ENCODE measurements at places on chromosomes 3 and 15. TPM values are rescaled to one million over a fixed set of nuclear protein-coding genes. Genes with fewer than 3 reads are reported as not detected.
A peak's percentile ranks its signal among the peaks of the same experiment; 100 is the strongest.

GRCh38 chr3:88744896-88745295 lies 362.5 kb upstream of the EPHA3 start:
- DNase-seq, result no peak

DNA sequence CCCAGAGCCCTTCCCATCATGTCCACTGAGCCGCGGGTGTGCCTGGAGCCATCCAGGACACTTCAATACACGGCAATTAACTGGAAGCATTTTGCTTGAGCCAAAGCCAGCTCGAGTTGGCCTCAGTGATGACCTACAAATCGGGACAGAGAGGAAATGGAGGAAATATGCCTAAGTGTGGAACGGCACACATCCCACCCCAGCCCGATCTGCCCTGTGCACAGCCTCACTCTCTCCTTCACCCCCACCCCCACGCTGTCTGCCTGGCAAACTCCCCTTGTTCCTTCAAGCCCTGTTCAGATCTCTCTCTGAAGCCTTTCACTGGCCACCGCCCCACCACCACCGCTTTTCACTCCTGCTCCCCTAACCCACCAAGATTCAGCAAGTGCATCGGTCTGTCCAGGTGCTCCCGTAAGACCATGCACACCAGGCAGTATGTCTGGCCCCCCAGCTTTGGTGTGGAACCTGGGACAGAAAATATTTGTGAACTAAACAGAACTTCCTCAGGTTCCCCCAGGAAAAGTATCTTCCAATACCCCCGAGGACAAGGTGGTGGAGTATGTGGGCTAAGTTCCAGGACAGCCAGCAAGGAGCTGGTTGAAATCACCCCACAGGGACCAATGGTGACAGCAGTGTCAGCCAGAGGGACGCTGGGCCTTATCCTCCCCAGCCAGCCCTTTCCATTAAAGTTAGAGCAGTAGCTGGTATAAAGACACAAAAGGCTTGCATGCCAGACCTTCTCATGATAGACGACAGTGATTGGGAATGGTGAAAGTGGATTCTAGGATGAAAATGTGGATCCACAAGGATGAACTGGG lies 83.7 kb downstream of the VGLL4 start:
- no peak for DNase-seq

GRCh38 chr3:54951405-54951804 lies 23.5 kb upstream of the LRTM1 start:
- DNase-seq, result peak; percentile 83

- peak; percentile 11 for DNase-seq
Measured at GRCh38 chr15:59532770-59533379, 78.7 kb upstream of the GCNT3 start.

GRCh38 chr15:94174399-94174802 lies 57.0 kb upstream of the MCTP2 start:
- DNase-seq, result peak; percentile 50

DNA sequence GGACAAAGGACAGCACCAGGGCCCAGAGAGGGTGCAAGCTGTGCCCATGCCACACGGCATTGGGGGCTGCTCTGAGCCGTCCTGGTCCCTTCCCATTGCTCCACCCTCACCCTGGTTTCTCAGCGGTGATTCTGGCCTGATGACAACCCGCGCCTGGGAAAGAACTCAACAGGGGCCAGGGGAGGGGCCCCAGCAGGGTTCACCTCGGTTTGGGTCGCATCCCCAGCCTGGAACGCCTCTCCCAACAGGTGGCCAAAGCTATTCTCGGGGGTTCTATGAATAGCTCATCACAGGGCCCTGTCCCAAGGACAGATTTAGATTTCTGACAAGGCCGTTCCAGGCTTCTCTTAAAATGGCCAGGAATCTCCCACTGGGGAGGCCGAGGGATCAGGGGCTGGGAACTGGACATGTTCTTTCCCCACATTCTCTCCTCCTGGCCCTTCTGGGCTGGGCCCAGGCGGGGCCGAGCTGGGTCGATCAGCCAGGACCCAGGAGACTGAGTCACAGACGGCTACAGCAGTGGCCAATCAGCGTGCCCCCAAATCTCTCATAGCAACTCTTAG lies 17.9 kb downstream of the GRIP2 start:
- DNase-seq, result no peak

GRCh38 chr3:139269984-139270383 lies 73.8 kb upstream of the MRPS22 start:
- no peak for DNase-seq

- no peak for DNase-seq
Measured at GRCh38 chr3:33886015-33886414, 87.6 kb downstream of the PDCD6IP start.

- no peak for DNase-seq
Measured at GRCh38 chr3:195453236-195453635, 10.4 kb upstream of the ACAP2 start.

DNA sequence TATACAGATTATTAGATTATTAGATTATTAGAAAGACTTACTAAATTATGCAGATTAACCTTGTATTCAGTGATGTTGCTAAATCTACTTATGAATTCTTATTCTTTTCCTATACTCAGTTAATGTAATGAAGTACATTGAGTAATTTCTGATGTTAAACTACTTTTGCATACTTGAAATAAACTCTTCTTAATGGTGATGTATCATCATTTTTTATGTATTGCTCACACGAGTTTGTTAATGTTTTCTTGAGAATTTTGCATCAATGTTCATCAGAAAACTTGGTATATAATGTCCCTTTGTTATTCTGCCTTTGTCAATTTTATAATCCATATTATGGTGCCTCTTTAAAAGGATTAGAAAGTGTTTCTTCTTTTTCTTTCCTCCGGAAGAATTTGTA lies 163.2 kb upstream of the COL8A1 start:
- DNase-seq, result no peak

- DNase-seq, result no peak
Measured at GRCh38 chr15:60994963-60995475, 234.1 kb downstream of the RORA start.

DNA sequence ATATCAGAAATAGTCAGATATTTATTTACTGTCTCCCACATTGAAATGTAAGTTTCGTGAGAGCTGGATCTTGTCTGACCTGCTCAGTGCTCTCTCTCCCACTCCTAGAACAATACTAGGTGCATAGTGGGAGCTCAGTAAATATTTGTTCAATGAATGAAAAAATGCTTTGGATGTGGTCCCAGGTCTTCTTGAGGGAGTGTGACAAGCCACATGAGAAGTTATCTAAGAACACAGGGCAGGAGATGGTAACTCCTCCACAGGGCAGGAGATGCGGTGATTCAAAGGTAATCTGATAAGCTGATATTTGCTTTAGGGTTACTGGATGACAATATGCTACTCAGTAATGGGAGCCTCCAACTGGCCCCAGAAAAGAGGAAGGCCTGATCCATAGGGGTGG lies 25.8 kb upstream of the PLA2G4E start:
- no peak for DNase-seq

- DNase-seq, result no peak
Measured at GRCh38 chr3:184918750-184919149, 106.8 kb downstream of the VPS8 start.

DNA sequence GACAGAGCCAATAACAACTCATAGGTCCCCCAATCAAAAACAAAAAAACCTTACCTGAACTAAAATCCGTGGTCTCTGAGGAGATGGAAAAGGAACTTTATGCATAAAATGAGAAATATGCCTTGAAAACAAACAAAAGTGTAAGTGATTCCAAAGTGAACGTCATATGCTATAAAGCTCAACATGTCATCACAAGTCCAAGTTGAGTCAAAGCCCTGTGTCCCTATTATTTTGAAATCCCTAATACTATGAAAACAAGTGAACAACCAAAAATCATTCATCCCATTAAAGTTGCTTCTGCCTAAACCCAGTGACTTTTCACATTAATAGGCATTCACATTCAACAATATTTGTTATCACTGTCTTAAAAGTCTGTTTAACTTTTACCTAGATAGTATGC lies 59.4 kb downstream of the DENND4A start:
- no peak for DNase-seq

DNA sequence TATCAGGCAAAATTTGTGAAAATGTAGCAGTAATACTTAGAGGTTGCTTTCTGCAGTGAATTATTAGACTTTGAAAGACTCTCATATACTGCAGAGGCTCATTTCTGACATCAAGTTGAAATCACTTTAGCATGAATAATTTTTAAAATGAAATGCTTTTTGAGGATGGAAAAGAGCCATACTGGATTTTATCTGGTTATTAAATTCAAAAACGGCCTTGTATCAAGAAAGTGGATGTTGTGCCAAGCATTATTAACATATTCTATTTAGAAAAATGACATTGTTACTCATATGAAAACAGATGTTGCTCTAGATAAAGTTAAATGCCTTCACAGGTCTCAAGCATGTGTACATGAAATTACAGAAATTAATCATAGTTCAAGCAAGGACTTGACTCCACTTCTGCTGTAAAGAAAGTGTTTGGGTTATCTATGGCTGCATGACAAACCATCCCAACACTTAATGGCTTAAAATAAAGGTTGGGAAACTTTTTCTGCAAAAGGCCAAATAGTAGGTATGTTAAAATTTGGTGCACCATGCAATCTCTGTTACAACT lies 64.5 kb upstream of the ZNF280D start:
- DNase-seq, result no peak

DNA sequence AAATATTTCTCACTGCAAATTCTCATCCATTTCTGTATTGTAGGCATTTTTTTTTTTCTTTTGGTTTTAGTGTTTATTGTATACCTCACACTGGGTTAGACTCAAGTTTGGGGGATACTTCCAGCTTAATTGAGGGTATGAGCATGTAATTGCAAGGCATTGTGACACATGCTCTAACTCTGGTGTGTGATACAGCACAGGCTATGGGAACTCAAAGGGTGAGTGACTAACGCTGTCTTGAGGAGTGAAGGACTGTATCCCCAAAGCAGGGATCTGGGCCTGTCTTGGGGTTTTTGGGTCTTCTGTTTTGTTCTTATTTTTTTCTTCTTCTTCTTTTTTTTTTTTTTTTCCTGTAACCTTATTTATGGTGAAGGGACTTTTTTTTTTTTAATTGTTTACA lies 26.9 kb downstream of the MAP2K1 start:
- no peak for DNase-seq

DNA sequence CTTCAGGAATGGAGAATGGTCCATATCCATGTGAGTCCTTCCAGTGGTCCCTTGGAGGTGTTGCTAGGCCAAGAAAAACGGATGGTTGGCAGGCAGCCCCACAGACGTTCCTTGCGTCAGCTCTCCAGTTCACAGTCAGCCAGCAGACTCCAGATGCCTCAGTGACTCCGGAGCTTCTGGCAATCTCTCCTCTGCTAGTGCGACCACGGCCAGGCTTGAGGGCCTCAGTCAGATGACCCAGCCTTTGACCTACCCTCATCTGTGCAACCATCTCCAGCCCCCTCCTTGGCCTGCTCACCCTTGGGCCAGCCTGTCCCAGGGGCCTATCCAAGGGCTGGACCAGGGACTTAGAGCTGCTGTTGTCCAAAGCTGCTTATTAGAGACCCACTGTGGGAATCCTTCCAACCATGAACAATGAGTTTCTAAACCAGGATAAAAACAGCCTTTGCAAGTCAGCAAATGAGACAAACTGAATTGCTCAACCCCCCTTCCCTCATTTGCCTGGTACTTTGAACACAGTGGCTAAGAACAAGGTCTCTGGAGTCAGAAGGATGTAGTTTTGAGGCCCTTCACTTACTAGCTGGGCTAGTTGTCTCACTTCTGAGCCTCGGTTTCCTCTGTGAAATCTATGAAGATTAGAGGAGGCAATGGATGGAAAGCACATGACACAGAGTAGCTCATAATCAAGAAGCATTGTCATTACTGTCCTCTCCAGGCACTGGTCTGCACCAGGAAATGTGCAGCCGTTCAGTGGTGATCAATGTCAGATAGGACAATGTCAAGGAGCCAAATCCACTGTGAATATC lies 44.8 kb downstream of the ANP32A start:
- DNase-seq, result no peak

GRCh38 chr3:127753338-127753737 lies 69.0 kb downstream of the MGLL start:
- no peak for DNase-seq

GRCh38 chr3:72151465-72152238 lies 366.7 kb upstream of the PROK2 start:
- no peak for DNase-seq

The AGBL1 gene
- polyA plus RNA-seq, result not detected

The PYGO1 gene
- polyA plus RNA-seq, result 7.7 TPM

The CFAP92 gene
- not detected for polyA plus RNA-seq

The CADPS gene
- 0.06 TPM for polyA plus RNA-seq

The AQP9 gene
- polyA plus RNA-seq, result not detected

The SSUH2 gene
- 0.12 TPM for polyA plus RNA-seq

The ACKR4 gene
- 0.20 TPM for polyA plus RNA-seq

The GP9 gene
- not detected for polyA plus RNA-seq

The RAB6B gene
- 2.3 TPM for polyA plus RNA-seq

The DNAJA4 gene
- 2.5 TPM for polyA plus RNA-seq

The CLCN2 gene
- polyA plus RNA-seq, result 2.1 TPM

All from AG04450 (cell line).